ENCODE measurements at places on chromosomes 6 and 20.

DNA sequence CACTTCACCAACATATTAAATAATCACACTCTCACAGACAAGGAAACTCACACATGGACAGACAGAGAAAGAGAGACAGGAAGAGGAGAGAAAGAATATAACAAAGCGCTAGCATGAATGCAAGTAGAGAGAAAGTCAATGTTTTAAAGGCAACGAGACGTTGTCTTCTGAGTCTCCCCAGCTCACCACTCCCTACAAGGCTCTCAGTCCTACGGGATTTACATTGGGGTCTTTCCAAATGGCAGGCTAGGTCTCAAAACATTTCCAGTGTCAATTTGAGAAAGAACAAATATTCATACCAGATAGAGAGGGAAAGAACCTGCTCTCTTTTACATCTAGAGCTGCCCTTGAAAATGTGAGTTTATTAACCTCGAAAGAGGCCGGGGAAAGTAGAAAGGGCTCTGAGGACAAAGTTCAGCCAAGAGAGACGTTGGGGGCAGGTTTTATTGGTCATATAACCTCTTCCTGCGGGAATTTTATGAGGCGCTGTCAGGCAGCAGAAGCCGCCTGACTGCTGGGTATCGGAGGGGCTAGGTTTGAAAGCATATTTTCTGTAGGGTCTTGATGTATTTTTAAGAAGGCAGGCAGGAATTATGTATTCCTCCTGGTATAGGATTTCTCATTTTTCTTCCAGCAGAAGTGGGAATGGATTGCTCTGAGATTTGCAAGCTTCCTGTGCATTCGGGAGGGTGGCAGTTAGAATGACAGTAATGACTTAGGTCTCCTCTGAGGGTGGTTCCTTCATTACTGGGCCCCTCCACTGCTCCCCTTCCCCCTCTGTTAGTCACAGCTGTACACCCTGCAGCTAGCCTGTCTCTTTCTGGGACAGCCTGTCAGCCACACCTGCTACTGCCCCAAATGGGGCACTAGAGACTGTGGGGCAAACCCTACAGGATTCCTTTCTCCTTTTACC, 34.4 kb upstream of the KIF16B start:
- no peak for DNase-seq

GRCh38 chr6:53044071-53044470, 21.1 kb upstream of the FBXO9 start:
- peak; percentile 46 for DNase-seq

GRCh38 chr6:24283043-24283985, 74.5 kb downstream of the DCDC2 start:
- peak; percentile 88 for DNase-seq

DNA sequence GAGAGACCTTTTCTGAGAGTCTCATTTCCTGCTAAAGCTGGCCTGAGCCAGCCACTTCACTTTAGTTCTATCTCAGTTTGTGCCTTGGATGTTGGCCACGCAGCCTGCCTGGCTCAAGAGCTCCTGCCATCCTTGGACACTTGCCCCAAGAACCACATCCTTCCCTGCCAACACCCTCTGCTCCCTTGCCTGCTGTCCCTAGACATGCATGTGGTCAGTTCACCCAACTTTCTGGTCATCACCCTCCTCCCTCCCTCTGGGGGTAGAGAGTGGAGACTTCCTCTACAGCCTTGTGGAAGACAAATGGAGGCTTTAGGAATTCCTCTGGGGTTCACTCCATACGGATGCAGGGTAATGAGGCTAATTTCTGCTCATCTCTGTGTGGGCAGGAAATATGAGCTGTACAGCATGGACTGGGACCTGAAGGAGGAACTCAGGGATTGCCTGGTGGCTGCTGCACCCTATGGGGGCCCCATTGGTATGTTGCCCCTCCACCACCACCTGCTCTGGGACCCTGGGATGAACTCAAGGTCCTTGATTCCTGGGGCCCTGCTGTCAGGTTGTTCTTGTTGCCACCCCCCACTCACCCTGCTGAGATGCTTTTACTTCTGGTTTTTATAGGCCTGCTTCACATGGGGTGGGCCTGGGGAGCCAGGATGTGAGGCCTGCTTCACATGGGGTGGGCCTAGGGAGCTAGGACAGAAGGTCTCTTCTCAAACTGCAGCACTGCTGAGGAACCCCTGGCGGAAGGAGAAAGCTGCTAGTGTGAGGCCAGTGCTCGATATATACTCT, 13.8 kb upstream of the PTPRA start:
- no peak for DNase-seq

Data from ELF-1 (cell line).